K562 (cell line): ENCODE measurements at places on chromosomes 11 and 22.
A peak's percentile ranks its signal among the peaks of the same experiment; 100 is the strongest.

- no peak for DNase-seq
Measured at GRCh38 chr11:98772893-98773292, 247.9 kb upstream of the CNTN5 start.

DNA sequence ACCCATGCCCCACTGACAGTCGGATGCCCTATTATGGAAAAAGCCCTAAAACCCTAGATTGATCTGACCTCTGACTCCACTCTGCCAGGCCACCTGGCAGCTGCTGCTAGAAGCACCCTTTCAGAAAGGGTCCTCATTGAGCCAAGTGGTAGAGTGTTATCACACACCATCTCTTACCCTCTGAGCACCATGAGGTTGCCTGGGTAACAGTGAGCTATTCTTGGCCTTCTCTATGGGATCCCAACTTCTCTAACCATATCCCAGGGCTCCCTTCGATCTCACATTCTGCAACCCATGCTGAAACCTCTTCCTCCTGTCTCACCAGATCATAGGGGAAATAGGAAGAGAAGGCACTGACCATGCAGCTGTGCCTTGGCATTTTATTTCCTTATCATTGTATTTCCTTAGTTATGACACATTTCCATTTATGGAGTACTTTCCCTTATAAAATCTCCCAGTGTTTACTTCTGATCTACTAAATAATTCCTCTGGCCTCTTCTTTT lies 52.7 kb downstream of the MPPED2 start:
- no peak for DNase-seq

GRCh38 chr11:71154261-71154805 lies 98.0 kb downstream of the SHANK2 start:
- no peak for DNase-seq

GRCh38 chr11:94806419-94806818 lies 38.3 kb downstream of the AMOTL1 start:
- DNase-seq = no peak

DNA sequence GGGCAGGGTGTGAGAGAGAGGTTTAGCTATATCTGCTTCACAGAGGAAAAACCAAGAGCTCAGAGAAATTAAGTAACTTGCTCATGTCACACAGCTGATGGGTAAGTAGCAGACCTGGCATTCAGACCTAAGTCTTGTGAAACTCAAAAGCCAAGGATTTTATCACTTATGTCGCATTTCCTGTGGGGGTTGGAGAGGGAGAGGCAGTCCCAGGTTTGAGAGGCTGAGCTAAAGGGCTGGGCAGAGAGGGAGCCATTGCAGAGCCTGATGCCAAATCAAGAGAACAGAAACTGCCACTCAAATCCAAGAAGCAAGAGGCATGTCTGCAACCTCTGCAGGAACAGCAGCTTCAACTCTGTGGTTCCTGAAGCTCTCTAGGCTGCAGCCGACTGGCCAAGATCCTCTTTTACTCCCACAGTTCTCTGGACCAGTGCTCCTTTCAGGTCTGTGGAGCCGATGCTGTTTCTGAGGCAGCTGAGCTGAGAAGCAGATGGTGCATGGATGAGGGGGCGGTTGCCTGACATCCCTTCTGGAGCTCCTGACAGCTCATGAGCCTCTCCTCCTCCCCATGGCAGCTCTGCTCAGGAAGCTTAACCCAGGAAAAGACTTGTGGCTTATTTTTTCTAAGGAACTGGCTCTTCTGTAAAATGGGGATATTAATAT lies 47.6 kb upstream of the NAV2 start:
- DNase-seq = no peak

DNA sequence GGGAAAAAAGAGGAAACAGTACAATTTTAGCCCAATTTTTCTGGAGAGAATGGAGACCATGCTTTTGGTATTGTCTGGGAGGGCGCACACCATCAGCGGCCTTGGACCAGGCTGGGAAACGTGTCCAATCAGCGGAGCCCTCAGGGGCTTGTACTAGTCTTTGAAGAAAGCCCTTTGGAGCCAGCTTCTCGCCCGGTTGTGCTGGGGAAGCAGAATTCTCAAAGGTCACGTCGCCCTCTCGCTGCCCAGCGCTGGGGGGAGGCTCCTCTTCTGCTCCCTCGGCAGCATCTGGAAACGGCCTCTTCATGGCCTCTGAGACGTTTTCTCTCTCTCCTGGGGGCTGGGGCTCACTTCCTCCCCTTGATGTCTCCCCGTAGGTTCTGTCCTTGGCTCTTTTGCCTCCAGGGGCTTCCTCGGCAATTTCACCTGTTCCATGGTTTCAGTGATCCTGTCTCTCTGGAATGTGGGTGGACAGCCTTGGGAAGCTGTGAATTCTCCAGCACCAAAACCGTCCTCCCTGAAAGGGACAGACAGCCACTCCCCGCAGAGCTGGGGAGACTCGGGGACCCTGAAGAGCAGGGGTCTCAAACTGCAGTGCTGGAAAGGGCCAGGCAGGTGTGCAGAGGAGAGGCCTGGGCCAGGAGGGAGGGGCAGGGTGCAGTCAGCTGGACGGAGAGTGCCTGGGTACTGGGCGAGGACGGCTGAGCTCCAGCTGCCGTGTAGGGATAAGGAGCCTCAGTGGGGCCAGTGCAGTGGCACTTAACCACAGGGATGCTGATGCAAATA lies 80.2 kb downstream of the RPS6KA4 start:
- no peak for DNase-seq

DNA sequence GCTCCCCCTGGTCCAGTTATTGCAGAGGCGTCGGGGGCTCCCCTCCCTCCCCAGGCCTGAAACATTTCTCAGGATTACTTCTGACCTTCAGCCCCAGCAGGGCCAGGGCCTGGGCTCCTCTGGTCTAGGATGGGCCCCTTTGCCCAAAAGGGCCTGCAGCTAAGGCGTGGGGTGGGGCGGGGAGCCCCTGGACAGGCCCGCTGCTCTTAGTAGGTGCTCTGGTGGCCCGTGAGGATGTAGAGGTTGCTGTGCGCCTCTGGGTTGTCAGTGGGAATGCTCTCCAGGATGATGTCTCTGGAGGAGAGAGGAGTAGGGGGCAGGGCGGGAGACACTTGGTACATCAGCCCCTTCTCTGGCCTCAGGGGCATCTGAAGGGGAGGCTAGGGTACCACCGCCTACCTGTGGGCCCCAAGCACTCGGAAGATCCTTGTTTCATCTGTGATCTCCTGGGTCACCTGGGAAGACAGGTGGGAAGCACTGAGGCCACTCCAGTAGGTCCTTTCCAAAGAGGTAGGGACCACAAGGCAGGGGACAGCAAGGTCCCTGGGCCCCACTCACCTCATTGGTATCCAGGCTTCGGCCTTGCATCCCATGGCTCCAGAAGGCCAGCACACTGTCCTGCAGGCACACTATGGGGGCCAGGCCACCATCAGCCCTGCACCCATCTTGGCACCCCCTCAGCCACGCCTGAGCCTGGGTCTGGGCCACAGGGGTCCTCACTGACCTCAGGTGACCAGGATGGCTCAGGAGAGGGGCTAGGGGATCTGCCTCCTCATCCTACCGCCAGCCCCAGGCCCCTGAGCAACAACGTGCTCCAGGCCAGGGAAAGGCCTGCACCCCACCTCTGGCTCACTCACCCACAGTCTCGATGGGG lies 11.2 kb upstream of the SF1 start:
- no peak for DNase-seq

DNA sequence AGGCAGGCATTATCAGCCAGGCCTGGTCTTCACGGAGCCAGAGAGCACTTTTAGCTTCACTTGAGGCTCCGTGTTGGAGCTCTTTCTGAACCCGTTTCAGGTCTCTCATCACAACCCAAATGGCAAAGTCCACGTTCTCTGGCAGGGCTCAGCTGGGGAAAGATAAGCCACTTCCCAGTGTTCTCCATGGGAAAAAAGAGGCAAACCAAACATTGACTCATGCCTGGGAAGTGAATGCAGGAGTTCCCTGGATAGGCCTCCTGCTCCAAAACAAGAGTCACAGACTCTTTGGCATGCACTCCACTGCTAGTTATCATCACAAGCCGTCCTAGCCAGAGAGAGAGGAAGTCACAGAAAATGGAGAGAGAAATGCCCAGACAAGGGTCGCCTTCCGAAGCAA lies 11.6 kb downstream of the OPCML start:
- no peak for DNase-seq

DNA sequence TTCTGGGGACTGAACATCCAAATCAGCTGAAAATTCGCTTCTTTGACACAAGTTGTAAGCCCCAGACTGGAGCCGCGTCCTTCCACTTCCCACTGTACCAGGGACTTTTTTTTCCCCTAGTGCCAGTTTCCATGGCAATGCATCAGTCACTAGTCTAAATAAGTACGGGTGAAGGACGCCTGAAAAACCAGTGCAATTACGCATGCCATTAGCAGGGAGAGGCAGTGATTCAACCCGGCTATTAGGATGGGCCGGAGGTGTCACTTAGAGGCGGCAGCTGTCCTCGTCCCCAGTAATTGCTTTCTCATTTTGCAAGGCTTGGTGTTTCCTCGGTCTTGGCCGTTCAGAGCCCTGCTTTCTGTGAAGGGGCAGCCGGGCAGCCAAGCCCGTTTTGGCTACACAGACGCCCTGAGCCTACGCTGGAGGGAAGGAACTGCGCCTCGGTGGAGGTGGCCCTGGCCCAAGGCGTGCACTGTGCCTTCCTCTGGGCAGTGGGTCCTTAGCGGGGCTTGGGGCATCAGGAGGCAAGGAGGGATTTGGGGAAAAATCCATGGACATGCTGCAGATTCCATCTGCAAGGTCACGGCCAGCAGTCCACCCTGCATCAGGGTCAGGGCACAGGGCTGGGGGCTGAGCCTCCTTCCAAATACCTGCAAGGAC lies 319.7 kb downstream of the CTTN start:
- DNase-seq = no peak

- peak; percentile 66 for DNase-seq
Measured at GRCh38 chr11:59186130-59186594, 14.2 kb downstream of the DTX4 start.

DNA sequence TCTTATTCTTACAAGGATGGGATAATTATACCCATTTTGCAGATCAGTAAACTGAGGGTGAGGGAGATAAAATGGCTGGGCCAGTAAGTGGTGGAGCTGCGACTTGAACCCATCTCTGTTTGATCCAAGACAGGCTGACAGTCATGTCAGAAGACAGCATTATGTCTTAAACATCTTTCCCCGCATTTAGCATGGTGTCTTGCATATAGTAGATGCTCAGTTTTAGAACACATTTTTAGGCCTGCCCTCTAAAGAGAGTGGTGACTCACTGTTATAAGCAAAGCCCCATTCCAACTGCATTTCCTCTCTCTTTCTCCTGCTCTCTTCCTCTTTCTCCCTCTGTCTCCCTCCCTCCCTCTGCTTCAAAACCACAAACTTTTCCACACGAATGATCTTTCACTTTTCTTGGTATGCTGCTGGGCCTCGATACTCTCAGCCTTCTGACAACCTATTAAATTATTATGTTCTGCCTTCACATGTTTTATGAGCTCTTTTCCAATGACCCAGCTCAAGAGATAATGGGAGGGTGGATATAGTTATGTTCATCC lies 25.2 kb downstream of the CWC15 start:
- DNase-seq = no peak

GRCh38 chr11:32326522-32326921 lies 108.8 kb downstream of the WT1 start:
- no peak for DNase-seq

- no peak for DNase-seq
Measured at GRCh38 chr22:50087646-50088045, 2.2 kb upstream of the MOV10L1 start.

- DNase-seq = no peak
Measured at GRCh38 chr11:130383344-130384211, 44.8 kb downstream of the ADAMTS8 start.

- no peak for DNase-seq
Measured at GRCh38 chr11:79931692-79932091, 490.9 kb upstream of the TENM4 start.

DNA sequence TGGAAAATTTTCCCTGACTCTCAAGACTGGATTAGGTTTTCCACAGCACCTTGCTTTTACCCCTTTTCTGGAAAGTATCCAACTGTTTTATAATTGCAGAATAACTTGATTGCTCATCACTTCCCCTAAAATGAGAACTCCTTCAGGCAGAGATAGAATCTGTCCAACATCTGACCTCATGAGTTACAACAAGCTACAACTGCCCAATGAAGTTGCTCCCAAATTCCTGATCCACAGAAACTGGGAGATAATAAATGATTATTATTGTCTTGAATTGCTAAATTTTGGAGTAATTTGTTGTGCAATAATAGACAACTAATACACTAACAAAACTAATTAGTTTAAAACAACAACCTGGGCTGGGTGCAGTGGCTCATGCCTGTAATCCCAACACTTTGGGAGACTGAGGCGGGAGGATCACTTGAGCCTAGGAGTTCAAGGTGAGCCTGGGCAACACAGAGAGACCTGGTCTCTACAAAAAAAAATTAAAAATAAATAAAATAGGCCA lies 10.0 kb upstream of the CCDC83 start:
- no peak for DNase-seq

GRCh38 chr22:39080052-39080762 lies 3.1 kb downstream of the APOBEC3G start:
- DNase-seq = no peak

GRCh38 chr22:24752088-24752623 lies 22.4 kb downstream of the PIWIL3 start:
- DNase-seq = no peak

GRCh38 chr22:27748751-27749191 lies 52.8 kb downstream of the MN1 start:
- DNase-seq = no peak

DNA sequence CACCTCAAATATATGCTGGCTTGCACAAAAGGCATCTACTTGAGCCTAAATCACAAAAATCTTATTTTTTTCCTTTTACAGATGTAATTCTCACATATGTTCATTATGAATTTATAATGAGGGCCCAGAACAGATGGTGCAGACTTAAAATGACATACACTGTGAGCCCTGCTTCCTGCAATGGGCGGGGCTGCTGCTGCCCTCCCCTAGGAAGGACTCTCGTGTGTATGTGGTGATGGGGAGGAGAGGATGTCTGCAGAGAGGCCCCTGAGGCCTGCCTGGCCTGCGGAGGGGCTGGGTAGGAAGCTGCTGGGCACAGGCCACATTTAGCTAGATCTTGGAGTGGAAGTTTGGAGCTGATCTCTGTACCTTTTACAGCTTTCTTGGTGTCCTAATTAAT lies 233.4 kb upstream of the KIRREL3 start:
- no peak for DNase-seq

DNA sequence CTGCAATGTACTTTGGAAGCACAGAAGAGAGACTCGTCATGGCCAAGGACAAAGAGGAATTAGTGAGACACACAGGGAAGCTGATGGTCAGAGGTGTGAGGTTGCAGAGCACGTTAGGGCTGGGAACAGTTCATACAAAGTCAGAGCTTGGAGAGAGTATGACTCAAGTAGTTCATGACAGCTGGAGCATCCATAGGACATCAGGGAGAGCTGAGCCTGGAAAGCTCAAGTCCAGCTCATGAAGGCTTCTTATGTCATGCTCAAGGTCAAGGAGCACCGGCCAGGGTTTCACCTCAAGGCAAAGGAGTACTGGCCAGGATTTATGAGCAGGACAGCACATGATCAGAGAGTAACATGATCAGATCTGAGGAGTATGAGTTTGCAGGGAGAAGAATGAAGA lies 64.6 kb upstream of the CHST1 start:
- no peak for DNase-seq

- DNase-seq = peak; percentile 32
Measured at GRCh38 chr22:39478441-39478850, 21.6 kb downstream of the MGAT3 start.

GRCh38 chr11:115616971-115617370 lies 112.8 kb upstream of the CADM1 start:
- DNase-seq = no peak

- DNase-seq = no peak
Measured at GRCh38 chr11:64055077-64055476, 19.3 kb downstream of the FLRT1 start.
